Caudate nucleus (tissue), 63 donors: ENCODE measurements at places on chromosomes 13 and 19.
A peak's percentile ranks its signal among the peaks of the same experiment; 100 is the strongest.

- no peak for DNase-seq
Observed at GRCh38 chr13:104485571-104485970, 1419.4 kb upstream of the SLC10A2 start.

DNA sequence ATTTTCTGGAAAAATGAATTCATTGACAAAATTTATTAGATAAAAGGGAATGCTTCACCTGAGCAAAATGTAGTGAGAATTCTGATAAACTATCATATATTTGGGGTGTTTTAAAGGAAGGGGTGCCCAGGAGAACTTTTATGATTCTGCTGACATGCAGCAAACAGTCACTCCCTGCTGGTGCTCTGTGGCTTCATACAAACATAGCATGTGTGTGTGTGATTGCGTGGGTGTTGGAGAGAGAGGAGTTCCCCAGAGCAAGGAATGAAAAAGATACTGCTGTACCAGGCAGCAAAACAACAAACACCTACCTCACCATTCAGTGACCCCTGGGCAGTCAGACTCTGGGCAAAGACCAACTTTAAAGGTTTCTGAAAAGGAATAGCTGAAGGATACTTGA is 546.7 kb downstream of the RFC3 start:
- no peak for DNase-seq

GRCh38 chr19:6599866-6600454 is 9.0 kb upstream of the CD70 start:
- DNase-seq: no peak

- no peak for DNase-seq
Observed at GRCh38 chr13:70613295-70613694, 505.0 kb upstream of the KLHL1 start.

GRCh38 chr19:45496349-45496953 is 396 bp downstream of the RTN2 start:
- peak; percentile 51 for DNase-seq

- DNase-seq: no peak
Observed at GRCh38 chr19:7844951-7845350, 14.9 kb downstream of the EVI5L start.

DNA sequence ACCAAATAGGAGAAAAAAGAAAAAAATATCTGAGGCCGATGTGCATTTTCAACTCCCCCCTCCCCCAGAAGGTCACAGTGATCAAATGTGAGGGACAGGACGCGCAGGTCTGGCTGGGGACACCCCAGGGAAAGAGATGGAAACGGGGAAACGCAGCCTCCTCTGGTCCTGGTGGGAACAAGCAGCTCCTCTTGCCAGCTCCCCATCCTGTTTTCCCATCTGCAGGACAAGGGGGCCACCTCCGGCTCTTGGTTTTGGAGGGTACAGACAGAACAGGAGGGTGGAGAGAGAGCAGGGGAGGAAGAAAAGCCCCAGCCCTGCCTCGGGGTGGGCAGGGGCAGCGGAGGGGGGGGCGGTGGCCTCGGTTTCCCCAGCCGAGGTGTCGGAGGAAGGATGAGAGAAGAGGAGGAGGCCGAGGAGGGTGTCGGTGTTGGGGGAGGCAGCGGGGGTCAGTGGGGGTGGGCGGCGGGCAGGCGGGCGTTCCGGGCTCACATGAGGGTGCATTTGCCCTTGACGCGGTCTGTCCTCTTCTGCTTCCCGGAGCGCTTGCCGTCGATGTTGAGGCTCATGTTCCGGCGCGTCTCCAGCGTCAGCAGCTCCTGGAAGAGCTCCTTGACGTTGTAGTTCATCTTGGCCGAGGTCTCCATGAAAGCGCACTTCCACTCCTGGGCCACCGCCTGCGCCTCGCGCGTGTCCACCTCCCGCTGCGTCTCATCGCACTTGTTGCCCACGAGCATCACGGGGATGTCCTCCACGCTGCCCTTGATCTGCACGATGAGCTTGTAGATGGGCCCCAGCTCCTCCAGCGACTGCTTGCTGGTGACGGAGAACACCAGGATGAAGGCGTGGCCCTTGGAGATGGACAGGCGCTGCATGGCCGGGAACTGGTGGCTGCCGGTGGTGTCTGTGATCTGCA is 4.2 kb downstream of the DIRAS1 start:
- DNase-seq: no peak

GRCh38 chr19:1153891-1154730 is 20.0 kb downstream of the SBNO2 start:
- DNase-seq: no peak

DNA sequence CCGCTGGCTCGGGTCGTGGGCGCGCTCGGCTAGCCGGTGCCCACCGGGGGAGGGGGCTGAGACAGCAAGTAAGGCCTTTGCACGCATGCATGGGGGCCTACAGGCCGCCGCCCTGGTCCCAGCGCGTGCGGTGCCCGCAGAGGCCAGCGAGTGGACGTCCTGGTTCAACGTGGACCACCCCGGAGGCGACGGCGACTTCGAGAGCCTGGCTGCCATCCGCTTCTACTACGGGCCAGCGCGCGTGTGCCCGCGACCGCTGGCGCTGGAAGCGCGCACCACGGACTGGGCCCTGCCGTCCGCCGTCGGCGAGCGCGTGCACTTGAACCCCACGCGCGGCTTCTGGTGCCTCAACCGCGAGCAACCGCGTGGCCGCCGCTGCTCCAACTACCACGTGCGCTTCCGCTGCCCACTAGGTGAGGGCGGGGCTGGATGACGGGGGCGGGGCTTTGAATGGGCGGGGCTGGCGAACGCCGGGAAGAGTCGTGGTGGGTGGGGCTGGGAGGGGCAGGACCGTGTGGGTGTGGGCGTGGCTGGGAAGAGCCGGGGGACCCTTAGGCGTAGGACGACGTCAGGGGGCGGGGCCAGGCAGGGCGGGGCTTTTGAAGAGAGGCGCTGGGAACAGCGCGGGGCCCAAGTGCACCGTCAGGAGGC is 2.1 kb downstream of the CILP2 start:
- DNase-seq: no peak

- no peak for DNase-seq
Observed at GRCh38 chr13:103277959-103278694, 211.9 kb upstream of the SLC10A2 start.

GRCh38 chr19:10074153-10074552 is 12.0 kb upstream of the SHFL start:
- DNase-seq: no peak

DNA sequence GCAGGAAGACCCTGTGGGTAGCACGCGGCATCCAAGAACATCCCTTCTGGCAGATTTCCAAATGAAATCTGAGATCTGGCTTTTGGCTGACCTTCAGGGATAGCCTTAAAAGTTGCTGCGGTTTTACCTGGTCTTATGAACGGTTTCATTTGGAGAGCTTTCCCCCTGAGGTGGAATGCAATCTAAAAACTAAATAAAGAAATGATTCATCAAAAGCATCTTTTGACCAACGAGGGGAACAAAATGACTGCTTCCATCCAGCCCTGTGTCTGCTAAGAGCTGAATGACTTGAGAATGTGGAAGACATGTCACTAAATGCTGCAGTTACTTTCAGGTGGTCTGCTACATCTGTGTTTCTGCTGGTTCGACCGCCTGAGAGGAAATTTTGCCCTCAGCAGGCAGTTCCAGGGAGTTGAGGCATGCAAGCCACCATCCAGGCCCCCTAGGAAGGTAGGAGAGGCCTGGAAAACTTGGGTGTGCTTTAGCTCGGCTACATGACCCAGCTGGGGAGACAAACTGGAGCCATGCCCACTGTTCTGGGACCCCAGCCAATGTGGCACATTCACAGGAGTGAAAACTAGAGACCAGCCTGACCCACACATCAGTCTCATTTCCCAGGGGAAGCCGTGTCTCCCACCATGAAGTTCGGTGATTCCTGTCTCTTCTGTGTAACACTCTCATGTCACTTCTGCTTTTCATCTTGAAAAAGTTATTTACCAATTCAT is 175.1 kb upstream of the KL start:
- no peak for DNase-seq

GRCh38 chr19:57559008-57559403 is 657 bp downstream of the ZNF550 start:
- DNase-seq: no peak

DNA sequence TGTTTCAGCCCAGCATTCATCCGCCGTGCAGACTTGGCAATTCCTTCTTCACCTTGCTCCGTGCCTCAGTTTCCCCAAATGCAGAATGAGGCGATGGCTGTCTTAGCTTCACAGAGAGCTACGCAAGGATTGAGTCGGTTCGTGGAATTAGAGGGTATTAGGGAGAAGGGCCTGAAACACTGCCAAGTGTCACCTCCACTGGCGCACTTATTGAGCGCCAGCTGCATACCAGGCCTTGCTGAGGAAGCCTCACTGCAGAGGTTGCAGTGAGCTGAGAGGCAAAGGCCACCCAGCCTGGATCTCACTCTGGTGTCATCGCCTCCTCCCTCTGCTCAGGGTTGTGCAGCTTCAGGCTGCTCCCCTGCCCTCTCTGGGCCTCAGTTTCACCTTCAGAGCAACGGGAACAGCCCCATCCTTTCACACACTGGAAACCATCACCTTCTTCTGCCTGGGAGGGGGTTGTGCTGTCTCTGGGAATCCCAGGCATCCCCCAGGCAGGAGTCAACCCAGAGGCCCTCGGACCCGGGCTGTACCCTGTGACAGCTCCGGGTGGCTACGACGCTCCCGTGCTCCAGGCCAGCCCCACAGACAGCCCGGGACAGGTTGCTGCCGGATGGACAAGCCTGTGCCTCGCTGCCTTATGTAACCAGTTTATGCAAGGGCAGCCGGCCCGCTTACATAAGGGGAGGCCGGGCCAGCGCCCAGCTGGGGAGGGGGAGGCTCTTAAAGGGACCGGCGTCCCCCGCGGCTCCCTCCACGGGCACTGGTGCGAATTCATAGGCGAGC is 31.9 kb downstream of the NFIC start:
- peak; percentile 87 for DNase-seq

GRCh38 chr19:7729831-7730285 is 2.1 kb downstream of the CLEC4G start:
- no peak for DNase-seq

DNA sequence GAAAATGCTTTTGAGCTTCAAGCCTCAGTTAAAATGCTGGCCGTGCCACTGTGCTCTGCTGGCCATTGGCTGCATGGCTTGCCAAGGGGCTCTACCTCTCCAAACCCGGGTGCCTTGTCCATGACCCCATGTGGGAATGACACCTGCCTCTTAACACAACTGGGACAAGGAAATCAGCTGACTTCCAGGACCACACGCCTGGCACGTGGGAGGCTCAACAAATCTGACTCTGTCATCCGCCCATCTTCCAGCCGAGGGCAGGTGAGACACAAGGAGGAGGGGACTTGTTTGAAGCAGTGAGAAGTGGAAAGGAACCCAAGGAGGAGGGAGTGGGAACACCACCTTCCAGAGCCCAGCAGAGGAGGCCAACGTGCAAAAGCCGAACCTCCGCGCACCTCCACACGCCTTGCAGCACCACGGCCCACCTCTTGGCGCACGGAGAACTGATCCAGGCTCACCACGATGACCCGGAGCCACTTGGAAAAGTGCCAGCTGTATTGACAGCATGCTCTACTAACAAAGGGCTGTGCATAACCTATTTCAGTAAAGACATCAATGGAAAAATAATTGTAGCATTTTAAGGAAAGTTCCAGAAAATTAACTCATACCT is 38.3 kb downstream of the COL4A1 start:
- DNase-seq: no peak

DNA sequence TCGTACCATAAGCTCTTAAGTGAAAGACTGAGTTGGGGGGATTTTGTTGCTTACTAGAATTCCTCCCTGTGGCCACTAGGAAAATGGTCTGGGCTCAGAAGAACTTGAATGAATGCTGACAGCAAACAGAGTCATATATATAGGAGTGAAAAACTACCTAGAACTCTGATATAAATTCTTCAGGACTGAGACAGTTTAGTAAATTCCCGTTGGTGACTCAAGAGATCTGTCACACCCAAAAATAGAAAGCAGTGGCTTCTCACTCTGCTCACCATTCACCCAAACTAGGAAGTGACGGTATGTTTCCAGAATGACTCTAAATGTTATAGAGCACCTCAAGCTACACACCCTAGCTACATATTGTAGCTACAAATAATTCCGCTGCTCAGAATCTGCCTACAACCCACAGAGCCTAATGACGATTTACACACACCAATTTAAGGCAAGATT is 116.2 kb downstream of the TBC1D4 start:
- DNase-seq: no peak

DNA sequence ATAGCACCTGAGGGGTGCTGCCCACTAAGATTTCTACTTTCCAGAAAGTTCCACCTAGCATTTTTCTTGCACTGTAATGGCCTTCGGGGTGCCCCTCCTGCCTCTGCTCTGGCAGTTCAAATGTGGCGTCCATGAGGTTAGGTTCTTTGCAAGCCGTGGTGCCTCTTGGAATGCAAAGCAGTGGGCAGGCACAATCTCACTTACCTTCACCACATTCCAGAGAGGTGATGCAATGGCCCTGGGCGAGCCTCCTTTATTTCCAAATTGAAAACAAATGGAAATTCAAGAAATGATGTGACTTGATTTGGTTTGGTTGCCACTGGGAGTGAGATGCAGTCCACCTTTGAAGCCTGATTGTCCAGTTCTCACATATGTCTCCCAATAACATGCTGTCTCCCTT is 46.9 kb downstream of the FGF9 start:
- DNase-seq: no peak

DNA sequence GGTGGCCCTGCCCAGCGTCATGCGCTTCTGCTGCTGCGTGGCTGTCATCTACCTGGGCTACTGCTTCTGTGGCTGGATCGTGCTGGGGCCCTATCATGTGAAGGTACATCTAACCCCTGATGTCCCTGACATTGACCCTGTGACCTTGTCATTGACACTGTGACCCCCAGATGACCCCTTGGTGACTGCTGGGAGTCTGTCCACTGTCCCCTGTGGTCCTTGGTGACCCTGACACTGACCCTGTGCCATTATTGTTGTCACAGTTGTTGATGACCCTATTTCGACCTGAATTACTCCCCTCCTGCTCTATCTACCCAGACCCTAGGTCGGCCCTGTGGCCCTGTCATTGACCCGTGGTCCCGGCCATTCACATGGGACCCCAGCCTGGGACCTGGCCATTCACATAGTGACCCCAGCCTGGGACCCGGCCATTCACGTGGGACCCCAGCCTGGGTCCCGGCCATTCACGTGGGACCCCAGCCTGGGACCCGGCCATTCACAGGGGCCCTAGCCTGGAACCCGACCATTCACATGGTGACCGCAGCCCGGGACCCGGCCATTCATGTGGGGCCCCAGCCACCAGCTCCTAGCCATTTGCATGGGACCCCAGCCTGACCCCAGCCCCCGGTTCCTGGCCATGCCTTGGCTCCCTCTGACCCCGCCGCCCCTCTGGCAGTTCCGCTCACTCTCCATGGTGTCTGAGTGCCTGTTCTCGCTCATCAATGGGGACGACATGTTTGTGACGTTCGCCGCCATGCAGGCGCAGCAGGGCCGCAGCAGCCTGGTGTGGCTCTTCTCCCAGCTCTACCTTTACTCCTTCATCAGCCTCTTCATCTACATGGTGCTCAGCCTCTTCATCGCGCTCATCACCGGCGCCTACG is 5.7 kb upstream of the PNPLA6 start:
- no peak for DNase-seq

DNA sequence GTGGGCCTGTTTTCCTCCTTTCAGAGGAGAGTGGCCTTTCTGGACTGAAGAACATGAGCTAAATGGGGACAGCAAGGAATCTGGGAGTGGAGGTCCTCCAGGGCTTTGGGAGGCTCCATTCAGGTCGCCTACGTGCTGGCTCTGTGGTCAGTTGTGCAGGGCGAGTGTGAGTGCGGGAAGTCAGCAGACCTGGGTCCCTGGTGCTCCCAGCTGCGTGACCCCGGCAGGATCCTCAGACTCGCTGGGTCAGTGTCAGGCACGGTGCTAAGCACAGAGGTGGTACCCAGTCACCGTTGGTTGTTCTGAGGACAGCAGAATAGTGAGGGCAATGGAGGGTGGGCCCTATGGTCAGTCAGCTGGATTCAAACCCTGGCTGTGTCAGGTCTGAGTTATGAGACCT is 85.8 kb downstream of the SIPA1L3 start:
- DNase-seq: no peak

- DNase-seq: no peak
Observed at GRCh38 chr13:50762969-50763567, 80.4 kb downstream of the DLEU7 start.
